ENCODE measurements at places on chromosomes 11 and 22.

DNA sequence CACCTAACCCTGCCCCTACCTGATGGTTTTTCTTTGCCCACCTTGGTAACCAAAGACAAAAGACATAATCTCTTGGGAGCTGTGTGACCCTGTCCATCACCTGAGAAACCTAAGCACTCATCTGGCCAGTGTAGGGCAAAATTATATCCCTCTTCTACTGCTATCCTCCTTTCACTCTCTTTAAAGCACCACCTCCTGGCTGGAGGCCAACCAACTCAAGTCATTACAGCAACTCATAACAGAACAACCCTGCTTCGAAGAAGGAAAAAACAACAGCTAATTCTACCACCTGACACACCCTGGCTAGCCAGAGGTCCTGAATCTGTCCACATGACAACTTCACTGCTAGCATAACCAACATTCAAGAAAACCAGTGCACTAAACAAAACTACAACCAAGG, 45.5 kb downstream of the GAS2 start:
- no peak for DNase-seq

- no peak for DNase-seq
Observed at GRCh38 chr11:18088966-18089365, 16.9 kb downstream of the SAAL1 start.

DNA sequence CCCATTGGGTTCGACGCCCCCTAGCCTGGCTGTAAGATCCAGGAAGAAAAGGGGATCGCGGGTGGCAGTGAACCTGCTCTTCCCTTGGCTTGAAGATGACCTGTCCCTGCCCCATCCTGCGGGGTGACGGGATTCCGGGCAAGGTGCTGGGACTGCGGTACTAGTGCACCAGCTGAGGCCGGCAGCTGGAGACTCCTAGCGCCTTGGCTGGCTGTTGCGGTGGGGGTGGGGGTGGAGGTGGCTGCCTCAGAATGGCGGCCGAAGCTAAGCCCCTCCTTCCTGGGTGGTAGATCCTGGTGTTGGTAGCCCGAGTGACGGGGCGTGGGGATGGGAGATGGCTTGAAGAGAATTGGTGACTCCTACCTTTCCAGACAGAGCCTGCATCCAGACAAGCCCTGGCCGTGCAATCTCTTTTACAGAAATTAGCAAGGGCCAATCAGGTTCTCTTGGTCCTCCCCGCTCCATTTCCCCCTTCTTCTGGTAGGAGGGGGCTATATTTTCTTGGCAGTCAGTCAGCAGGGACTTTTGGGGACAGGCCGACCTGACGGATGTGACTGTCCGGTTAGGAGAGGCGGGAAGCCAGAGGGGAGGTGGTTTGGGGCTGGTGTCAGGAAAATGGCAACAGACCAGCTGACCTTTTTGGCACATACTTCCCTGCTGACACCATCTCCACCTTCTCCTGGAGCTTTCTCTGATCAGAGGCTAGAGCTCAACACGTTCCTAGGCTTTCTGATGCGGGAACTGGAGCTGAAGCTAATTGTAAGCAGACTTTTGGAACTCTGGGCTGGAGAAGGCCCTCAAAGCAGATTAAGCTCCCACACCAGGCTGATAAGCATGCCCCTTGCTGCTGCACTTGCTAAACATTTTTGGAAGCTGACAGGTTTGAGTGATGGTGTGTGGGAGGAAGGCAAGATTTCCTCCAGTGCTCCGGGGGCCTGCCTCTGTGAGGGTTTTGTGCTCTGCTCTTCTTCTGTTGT, 2.0 kb downstream of the NAV2 start:
- DNase-seq, result no peak

DNA sequence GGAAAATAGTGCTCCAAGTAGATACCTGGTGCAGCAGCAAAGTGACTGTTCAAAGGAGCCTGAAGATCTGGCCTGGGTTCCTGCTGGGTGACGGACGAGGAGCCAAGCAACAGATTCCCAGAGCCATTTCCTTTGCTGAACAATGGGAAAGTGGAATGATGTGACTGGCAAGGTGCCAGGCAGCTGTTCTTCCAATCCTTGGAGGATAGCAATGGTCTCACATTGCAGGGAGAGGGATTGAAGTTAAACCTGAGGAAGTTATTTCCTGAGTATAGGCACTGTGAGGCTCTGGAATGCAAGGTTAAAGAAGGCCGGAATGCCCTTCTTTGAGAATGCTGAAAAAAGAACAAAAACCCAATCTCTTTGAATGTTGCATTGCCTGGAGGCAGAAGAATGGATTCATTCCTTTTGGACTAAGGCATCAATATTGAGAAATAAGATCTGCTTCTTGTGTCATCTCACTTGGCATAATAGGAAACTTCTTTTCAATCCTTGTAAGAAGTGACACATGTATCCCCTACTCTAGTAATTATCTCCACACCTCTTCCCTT, 223.8 kb downstream of the BLID start:
- DNase-seq, result no peak

DNA sequence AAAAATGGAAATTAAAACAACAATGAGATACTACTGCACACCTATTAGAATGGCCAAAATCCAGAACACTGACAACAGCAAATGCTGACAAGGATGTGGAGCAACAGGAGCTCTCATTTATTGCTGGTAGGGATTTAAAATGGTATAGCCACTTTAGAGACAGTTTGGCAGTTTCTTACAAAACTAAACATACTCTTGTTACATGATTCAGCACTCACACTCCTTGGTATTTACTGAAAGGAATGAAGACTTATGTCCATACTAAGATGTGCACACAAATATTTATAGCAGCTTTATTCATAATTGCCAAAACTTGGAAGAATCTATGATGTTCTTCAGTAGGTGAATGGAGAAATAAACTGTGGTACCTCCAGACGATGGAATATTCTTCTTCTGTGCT, 40.8 kb downstream of the PGM2L1 start:
- DNase-seq, result no peak

DNA sequence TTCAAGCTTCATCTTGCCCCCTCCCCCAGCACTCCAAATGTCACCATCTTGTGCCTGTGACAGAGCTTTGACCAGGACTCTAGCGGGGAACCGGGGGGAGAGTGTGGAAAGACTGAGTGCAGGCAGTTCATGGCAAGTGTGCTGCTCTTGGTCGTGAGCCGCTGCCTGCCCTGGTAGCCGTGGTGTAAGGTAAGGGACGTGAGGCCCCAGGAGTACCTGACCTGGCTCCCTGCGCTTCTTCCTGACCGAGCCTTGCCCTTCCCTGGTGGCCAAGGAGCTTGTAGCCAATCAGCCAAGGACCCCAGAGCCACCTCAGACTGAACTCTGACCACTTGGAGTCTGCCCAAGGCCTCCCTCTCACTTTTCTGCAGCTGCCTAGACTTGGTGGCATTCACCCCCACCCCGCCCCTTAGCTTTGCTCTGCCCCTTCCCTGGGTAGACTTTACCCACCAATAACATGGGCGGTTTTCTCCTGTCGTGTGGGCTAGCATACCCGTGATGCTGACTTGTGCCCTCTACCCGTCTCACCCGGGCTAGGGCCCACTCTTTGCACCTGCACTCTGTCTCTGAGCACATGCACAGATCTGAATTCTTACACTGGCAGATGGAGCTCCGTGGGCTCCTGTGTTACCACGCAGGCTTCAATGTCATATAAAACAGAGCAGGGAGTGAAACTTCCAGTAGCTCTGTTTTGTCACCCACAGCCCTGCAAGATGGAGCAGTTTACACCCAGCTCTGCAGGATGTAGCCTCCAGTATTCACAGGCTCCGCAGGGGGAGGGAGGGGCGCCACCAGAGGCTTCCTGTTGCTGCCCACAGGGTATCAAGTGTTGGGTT, 1.5 kb downstream of the DGKZ start:
- no peak for DNase-seq

- DNase-seq, result no peak
Observed at GRCh38 chr11:87454241-87454640, 416.5 kb downstream of the TMEM135 start.

DNA sequence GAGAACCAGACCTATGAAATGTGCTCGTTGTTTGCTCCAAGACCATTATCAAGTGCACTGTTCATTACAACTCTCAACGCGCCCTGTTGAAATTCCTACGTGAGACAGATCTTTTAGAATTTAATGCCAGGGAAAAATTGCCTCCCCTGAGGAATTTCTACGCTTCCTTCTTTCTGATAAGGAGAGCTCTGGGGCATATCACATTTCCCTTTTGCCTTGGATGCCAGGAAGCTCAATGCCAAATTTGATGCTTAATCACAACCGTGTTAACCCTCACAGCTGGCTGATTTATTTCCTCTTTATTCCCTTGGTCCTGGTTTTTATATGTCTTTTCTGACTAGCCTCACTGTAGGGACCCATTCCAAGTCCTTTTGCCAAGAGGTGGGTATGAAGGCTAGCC, 109.4 kb downstream of the MICAL2 start:
- no peak for DNase-seq

DNA sequence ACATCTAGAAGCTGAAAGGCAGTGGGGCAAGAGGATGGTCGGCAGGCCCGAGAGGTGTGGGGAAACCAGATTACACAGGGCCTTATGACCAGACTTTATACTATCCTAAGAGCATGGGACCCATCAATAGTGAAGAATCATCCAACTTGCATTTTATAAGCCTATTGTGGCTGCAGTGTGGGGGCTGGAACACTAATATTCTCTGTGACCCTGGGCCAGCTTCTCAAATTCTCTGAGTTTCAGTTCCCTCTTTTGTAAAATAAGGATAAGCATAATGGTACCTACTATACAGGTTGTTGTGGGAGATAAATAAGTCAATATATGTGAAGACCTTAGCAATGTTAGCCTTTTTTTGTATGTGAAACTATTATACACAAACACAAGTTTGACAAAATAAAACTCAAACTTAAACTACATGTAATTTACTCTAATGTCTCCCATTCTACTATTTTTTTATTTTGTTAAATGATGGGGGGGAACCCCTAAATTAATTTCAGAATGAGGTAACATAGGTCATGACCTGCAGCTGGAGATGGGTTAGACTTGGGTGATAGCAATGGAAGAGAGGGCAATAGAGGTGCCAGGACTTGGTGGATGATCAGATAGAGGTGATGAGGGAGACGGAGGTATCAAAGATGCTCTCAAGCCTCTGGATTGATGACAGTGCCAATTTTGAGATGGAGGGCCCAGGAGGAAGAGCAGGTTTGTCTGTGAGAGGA, 30.1 kb downstream of the SMCO4 start:
- DNase-seq, result no peak

GRCh38 chr11:93622043-93622442, 39.4 kb upstream of the CEP295 start:
- DNase-seq, result no peak

DNA sequence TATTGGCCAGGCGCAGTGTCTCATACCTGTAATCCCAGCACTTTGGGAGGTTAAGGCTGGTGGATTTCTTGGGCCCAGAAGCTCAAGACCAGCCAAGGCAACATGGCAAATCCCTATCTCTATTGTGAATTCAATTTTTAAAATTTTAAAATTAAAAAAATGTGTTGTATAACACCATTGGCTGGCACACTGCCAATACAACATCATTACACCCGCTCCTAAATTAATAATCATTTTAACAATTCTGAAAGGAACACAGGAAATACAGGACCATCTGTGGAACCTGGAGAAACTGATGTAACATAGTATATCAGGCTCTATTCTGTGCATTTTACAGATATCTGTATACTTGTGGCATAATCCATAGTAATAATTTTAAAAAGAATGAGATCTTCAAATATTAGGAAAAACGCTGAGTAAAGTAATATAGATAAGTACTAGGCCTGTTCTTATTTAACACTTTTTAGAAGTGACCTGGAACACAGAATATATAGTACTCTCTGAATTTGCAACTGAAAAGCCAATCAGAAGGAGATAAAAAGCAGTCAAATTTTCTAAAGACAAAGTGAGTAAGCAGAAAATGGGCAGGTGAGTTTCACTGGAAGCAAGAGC, 124.3 kb downstream of the APOL5 start:
- DNase-seq, result no peak

- DNase-seq, result no peak
Observed at GRCh38 chr11:128294671-128295050, 292.7 kb downstream of the ETS1 start.

- DNase-seq, result no peak
Observed at GRCh38 chr11:73218830-73219215, 742 bp downstream of the P2RY2 start.

- DNase-seq, result no peak
Observed at GRCh38 chr11:130246738-130247137, 68.0 kb downstream of the ZBTB44 start.

DNA sequence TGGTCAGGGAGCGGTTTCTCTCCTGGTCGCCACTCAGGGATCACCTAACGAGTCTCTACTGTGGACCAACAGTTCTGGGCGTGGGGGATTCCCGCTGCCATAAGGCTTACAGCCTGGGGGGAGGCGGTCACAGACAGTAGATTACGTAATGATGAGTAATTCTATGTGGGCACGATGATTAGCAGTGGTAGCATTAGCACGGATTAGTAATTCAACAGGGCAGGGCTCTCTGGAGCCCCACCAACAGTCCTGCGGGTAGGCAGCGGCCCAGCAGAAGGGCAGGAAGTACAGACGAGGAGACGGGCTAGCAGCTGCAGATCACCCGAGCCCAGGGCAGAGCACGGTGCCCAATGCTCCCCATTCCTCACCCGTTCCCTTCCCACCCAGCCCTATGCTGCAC, 3.6 kb downstream of the SHISAL1 start:
- DNase-seq, result no peak

- no peak for DNase-seq
Observed at GRCh38 chr11:18748766-18749365, 22.9 kb upstream of the IGSF22 start.

DNA sequence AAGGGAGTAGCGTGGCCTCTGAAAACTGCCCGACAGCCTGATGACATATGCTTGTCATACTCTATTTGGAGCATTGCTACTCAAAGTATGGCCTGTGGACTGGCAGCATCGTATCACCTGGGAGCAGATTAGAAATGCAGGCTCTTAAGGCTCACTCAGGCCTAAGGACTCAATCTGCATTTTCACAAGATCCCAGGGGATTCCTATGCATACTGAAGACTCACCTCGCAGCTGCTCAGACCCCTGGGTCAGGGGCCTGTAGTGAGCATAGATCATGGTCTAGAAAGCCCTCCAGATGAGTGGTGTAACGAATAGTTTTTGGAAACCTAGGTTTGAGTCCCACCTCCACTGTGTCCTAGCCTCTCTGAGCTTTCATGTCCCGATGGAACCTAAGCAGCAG, 126.3 kb downstream of the FEZ1 start:
- no peak for DNase-seq

DNA sequence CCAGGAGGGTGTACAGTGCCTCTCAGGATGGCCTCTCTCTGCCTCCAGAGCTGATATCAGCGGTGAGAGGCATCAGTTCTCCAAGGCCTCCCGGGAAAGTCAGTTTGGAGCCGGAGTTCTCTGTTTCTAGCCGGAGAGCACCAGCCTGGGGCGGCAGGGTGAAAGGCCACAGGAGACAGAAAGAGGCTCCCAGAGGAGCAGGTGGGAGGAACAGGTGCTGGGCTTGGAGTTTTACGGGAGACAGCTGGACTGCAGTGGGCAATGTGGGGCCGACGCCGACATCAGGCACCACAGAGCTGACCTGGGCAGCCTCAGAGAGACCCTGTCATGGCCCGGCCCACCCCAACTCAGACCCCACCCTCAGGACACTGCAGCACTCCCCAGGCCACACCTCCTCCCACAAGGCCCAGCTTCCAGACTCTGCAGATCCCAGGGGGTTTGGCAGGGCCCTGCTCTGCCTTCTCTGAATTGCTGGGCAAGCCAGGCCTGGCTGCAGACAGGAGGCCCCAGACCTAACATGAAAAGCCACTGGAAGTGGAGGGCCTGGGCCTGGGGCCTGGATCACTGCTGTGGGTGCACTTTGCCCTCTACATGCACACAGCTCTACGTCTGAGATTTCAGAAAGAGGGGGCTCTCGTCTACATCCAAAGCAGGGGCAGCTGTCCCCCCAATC, 885.6 kb downstream of the BRD1 start:
- no peak for DNase-seq

- DNase-seq, result no peak
Observed at GRCh38 chr11:133078012-133078411, 454.3 kb downstream of the OPCML start.
